Activated CD4-positive, CD25-positive, alpha-beta regulatory T cell treated with anti-CD3 and anti-CD28 coated beads, Interleukin-2, amount 50 U/mL, for 72 hours (primary cell): ENCODE measurements at places on chromosomes 4 and X.
A peak's percentile ranks its signal among the peaks of the same experiment; 100 is the strongest.

DNA sequence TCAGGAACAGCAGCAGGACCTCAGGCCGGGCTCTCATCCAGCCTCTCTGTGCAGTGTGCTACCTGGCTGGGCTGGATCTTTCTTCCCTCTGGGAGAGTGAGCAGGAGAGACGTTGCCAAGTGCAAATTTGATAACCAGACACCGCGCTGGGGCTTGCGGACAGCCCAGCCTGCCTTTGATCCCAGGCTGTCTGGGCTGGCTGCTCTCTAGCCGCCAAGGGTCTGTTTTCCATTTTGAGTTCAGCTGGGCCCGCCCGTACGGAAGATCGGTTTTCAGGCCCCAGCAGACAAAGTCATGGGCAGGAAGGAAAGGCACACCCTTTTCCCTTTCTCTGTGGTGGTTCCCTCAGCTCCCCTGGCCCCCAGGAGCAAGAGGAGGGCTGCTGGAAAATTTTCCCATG is 90.2 kb downstream of the CPZ start:
- DNase-seq: no peak

DNA sequence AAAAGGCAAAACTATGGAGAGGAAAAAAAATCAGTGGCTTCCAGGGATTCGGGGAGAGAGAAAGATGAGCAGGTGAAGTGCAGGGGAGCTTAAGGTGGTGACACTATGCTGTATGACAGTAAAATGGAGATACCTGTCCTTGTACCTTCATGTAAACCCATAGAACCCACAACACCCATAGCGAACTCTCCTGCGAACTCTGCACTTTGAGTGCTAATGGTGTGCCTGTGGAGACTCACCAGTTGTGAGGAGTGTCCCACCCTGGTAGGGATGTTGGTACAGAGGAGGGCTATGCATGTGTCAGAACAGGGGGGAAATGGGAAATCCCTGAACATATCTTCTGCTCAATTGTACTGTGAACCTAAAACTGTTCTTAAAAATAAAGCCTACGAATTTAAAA is 42.8 kb downstream of the HMX1 start:
- DNase-seq: peak; percentile 6

- no peak for DNase-seq
Measured at GRCh38 chrX:53939127-53939526, 105.1 kb downstream of the PHF8 start.

GRCh38 chr4:56739066-56739777 is 58.1 kb upstream of the HOPX start:
- no peak for DNase-seq
